ENCODE measurements at places on chromosomes 11 and 22. TPM values are rescaled to one million over a fixed set of nuclear protein-coding genes. Genes with fewer than 3 reads are reported as not detected.

Gene OR51D1
- not detected for total RNA-seq

Gene MAP6
- total RNA-seq = 22.1 TPM

Gene IL17RA
- total RNA-seq = 5.6 TPM

Gene CEND1
- total RNA-seq = not detected

Gene TST
- 29.9 TPM for total RNA-seq

Gene OR2AT4
- not detected for total RNA-seq

Gene GTSE1
- 0.21 TPM for total RNA-seq

Gene EPS8L2
- 12.2 TPM for total RNA-seq

Gene GLYATL2
- total RNA-seq = 4.2 TPM

Gene PES1
- 50.8 TPM for total RNA-seq

- DNase-seq = no peak
Measured at GRCh38 chr11:20037396-20038153, 122.7 kb downstream of the DBX1 start.

- no peak for DNase-seq
Measured at GRCh38 chr22:49192180-49192856, 635.4 kb downstream of the BRD1 start.

DNA sequence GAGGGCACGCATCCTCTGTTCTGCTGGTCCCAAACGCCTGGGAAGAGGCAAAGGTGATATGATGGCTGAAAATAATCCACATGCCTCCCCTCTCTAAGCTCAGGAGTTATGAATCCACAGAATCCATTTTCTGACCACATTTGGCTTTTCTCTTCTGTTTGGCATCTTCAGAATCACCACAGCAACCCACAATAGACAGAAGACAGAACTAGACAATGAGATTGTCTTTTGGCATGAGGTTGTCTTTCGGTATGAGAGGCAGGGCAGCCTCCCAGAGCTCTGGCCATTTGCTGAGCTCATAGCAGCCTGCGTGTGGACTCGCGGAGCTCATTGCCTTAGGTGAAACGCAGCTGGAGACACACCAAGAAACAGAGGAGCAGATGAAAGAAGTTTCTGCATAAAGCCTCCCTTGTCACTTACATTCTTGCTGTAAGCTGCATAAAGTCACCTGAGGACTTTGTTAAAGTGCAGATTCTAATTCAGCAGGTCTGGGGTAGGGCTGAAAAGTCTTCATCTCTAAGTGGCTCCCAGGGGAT is 868.0 kb downstream of the NTM start:
- no peak for DNase-seq

GRCh38 chr11:117230286-117230961 is 1.4 kb downstream of the PCSK7 start:
- no peak for DNase-seq

GRCh38 chr11:129230006-129230405 is 37.9 kb upstream of the ARHGAP32 start:
- no peak for DNase-seq

- no peak for DNase-seq
Measured at GRCh38 chr11:86171627-86172026, 72.9 kb upstream of the EED start.

DNA sequence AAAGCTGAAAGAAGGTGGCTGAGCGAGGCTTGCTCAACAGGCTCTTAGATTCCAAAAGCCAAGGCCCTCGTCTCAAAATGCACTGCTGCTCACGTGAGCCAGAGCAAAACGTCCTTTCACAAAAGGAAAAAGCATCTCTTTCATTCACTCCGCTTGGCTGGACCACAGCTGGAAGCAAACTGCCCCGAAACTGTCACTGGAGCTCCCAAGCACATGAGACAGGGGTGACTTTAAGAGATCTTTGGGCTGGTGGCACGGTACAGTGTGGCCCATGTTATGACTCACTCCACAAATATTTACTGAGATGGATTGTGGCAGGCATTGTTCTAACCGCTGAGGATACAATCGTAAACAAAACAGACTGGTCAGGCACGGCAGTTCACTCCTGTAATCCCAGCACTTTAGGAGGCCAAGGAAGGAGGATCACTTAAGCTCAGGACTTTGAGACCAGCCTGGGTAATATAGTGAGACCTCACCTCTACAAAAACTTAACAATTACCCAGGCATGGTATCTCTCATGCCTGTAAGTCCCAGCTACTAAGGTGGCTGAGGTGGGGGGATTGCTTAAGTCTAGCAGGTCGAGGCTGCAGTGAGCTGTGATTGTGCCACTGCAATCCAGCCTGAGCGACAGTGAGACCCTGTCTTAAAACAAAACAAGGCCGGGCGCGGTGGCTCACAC is 3.6 kb downstream of the PLA2G6 start:
- peak; percentile 38 for DNase-seq

DNA sequence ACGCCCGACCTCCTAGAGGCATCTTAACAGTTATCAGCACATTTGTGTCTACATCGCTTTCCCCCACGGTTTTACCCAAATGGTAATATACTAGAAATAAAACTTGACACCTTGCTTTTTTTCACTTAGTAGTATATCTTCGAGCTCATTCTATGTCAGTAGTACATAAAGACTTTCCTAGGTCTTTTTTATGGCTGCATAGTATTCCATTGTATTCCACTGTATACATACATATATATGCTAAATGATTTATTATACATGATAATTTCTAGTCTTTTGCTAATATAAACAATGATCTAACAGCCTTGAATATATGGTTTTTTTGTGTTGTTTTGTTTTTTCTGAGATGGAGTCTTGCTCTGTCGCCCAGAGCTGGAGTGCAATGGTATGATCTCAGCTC is 34.8 kb upstream of the DLAT start:
- DNase-seq = no peak

- peak; percentile 57 for DNase-seq
Measured at GRCh38 chr22:30204742-30205111, 41.8 kb downstream of the LIF start.

DNA sequence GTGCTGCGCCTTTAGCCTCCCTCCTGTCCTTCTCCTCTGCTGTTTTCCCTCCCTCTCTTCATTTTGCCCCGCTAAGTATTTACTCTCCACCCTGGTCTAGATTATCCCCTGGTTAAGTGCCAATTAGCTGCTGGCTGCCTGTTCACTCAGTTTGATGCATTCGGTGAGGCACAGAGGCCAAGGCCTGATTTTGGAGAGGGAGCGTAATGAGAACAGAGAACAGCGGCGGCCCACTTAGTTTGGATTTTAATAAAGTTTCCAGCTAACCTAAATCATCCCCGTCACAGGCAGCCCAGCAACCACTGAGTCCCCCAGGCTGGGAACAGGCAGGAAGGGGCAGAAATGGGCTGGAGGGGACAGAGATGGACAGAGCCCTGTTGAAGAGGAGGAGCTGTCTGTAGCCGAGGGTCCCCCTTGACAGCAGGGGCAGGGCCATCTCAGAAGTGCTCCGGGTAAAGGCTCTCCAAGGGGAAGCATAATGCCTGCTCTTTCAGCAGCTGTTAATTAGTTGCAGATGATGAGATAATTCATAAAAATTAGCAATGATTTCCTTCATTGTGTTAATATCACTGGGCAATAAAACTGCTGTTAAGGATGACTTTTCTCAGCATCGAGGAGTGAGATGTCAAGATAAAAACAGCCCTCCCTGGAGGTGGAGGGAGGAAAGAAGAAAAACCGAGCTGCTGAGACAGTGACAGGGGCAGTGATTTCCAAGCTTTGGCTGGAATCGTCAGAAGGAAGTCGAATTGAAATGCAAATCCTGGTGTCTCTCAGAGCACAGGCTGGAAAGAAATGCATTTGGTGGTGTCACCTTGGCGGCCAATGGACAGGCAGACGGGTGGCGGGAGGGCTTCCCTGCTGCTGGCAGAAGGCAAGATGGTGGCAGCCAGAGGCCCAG is 170.1 kb downstream of the GRIK4 start:
- DNase-seq = no peak

DNA sequence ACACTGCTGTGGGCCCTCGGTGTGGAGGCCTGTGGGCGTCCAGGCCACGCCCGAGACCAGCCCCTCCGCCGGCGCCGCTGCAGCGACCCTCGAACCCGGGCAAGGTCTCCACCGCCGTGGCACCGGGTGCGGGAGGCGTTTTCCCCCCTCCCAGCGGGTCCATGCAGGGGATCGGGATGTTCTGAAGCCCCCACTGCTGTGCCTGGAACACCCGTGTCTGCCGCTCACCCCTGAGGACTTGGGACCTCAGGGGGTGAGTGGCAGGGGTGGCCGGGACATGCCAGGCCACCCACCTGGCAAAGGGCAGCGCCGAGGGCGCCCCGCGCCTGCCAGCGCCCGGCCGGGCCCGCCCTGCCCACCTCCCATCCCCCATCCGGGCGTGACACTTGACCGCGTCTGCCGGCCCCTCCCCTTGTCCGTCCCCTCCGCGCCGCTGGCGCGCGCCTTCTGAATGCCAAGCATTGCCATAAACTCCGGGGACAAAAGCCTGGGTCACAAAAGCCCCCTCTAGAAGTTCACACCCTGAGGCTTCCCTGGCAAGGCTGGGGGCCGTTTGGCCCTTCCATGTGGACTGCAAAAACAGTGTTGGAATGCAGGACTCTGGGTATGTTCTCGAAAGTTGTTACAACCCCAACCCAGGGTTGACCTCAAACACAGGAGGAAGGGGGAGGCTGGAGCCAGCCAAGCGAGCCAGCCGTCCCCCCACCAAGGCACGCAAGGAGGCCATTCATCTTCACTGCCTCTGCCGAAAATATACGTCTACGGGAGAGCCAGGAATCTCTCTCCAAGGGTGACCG is 819 bp upstream of the KCNQ1OT1 start:
- DNase-seq = peak; percentile 63

DNA sequence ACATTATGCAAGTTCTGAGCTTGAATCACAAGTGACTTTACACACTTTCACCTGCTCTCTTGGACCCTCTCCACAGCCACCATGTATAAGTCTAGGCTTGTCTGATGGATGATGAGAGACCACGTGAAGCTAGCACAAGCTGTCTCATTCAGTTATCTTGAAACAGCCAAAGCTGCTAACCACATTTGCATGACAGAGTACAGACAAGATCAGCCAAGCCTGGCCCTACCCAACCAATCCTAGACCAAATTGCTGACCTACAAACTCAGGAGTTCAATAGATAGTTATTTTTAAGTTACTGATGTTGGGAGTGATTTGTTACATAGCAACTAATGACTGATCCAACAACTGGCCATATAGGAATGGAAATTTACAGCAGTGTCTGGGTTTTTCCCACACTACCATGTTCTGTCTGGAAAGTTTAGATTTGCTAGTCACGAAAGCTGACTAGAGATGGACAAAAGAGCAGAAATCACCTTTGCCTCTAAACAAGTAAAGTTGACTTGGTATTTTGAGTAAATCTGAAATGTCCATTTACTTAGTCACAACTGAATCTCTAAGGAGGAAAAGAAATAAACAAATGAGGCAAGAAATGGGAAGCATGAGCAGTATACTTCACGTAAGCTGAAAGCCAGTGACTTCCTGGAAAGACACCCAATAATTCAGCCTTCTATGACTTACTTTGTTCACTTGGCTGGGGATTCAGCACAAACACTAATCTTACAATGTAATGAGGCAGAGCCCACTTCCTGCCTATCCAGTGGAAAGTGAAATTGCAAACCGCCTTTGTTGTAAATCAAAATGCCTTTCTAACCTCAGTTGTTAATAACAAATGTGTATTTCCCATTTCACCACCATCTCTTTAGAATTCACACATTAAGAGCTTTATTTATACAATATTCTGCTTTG is 101.7 kb downstream of the FAM181B start:
- DNase-seq = no peak

- no peak for DNase-seq
Measured at GRCh38 chr11:26297189-26297975, 34.5 kb upstream of the ANO3 start.

- DNase-seq = no peak
Measured at GRCh38 chr11:70705097-70705496, 306.8 kb downstream of the CTTN start.

DNA sequence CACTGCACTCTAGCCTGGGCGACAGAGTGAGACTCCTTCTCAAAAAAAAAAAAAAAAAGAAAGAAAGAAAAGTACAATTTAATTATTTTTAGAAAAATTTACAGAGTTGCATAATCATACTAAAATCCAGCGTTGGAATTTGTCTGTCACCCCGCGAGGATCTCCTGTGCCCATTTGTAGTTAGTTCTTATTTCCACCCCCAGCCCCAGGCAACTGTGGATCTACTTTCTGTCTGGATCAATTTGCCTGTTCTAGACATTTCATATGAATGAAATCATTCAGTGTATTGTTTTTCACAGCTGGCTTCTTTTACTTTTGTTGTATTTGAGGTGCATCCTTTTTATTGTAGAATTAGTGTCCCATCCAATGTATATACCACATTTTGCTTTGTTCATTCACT is 102.6 kb upstream of the RASSF10 start:
- no peak for DNase-seq

GRCh38 chr11:64095949-64096348 is 60.2 kb downstream of the FLRT1 start:
- DNase-seq = no peak

DNA sequence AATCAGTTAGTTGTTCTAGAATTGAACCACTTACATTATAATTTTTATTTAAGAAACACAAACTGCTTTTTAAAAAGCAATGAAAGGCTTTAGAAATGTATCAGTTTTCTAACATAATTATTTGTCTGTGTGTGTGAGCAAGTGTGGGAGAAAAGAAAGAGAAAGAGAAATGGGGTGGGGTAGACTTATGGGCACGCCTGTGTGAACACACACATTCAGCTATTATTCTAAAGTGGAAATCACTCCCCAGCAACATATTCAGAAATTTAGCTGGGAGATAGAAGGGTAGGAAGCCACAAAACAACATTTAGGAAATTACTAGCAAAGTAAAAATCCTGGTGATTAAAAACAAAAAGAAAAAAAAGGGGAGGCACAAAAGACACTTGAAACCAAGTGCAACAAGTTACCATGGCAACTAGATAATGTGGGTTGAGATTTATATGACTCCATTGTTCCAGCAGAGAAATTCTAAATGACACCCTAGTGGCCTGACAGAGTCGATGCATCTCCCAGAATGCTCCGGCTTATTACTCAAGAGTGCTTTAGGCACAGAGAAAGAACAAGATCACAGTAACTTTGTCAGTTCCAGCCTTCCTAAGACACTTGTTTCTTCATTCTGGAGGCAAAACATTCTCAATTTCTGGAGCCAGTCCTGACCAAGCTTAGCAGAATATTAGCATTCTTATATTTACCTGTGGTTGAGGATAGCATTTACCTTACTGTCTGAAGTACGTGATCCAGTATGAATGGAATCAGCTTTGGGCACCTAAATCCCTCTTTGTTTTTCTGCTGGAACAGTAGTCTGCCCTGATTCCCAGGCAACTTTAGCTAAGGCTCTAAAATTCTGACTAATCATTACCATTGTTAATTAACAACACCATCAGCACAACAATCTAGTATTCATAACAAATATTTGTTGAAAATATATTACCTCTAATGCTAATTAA is 444.4 kb downstream of the DLG2 start:
- no peak for DNase-seq

GRCh38 chr11:77171885-77172665 is 44.0 kb downstream of the MYO7A start:
- DNase-seq = no peak

GRCh38 chr22:36180038-36180880 is 19.7 kb upstream of the APOL3 start:
- peak; percentile 85 for DNase-seq

- no peak for DNase-seq
Measured at GRCh38 chr11:34305193-34305592, 52.6 kb downstream of the ABTB2 start.

GRCh38 chr22:26267856-26268255 is 98.6 kb downstream of the SEZ6L start:
- DNase-seq = no peak

GRCh38 chr22:50339945-50340879 is 2.9 kb upstream of the PPP6R2 start:
- no peak for DNase-seq

GRCh38 chr11:119044708-119045107 is 12.3 kb downstream of the HYOU1 start:
- no peak for DNase-seq
